ENCODE measurements at places on chromosomes 13 and 19.
A peak's percentile ranks its signal among the peaks of the same experiment; 100 is the strongest.

GRCh38 chr13:29743201-29743786, 107.1 kb downstream of the UBL3 start:
- no peak for DNase-seq

DNA sequence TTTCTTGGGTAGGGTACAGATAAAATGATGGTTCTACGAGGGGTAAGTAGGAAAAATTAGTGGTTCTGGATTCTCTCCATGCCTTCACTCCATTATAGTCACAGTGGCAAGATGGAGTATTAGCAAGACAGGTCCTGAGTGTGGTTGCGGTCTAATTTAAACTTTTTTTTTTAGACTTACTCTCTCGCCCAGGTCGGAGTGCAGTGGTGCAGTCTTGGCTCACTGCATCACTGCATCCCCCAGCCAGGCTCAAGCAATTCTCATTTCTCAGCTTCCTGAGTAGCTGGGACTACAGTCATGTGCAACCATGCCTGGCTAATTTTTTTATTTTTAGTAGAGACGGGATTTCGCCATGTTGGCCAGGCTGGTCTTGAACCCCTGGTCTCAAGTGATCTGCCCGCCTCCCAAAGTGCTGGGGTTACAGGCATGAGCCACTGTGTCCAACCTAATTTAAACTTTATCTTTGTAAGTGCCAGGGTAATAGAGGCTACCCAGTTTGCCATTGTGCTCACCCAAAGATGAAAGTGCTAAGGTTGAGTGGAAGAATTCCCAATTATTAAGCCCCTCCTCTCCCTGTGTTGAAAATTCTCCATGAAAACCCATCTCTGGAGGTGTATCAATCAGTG, 135.6 kb downstream of the TM9SF2 start:
- no peak for DNase-seq

GRCh38 chr13:90414691-90415596, 932.5 kb upstream of the MIR17HG start:
- DNase-seq, result no peak

DNA sequence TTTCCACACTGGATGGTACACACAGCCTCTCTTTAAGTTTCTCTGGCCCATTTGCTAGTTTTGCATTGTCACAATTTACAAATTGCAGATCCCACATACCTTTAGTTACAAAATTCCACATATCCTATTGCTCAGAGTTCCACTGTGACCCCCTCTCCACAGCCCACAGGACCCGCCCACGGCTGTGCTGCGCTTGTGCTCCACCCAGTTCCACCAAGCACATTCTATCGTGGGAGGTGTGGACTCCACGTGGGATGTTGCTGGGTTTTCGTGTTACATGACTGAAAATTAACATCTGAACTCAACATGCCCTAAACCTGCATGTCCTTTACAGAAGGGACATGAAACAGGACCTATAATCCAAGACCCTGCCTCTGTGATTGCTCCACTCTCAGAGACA, 423.0 kb downstream of the IRS2 start:
- no peak for DNase-seq

GRCh38 chr19:16309643-16310042, 15.0 kb upstream of the KLF2 start:
- DNase-seq, result no peak

DNA sequence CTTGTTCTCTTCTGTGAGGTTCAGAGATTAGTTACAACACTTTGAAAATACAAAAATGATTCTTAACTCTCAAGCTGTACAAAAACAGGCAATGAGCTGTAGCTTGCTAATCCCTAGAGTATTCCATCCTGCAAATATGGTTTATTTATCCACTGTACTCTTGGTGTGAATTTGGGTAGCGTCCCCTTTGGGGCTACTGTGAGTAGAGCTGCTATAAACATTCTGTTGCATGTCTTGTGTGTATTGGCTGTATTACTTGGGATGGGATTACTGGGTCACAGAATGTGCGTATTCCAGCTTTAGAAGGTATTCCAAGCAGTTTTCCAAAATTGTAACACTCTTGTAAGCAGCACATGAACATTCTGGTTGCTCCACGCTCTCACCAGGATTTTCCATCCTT, 33.5 kb downstream of the GPR12 start:
- no peak for DNase-seq

GRCh38 chr13:83151308-83151660, 731.0 kb downstream of the SLITRK1 start:
- no peak for DNase-seq

DNA sequence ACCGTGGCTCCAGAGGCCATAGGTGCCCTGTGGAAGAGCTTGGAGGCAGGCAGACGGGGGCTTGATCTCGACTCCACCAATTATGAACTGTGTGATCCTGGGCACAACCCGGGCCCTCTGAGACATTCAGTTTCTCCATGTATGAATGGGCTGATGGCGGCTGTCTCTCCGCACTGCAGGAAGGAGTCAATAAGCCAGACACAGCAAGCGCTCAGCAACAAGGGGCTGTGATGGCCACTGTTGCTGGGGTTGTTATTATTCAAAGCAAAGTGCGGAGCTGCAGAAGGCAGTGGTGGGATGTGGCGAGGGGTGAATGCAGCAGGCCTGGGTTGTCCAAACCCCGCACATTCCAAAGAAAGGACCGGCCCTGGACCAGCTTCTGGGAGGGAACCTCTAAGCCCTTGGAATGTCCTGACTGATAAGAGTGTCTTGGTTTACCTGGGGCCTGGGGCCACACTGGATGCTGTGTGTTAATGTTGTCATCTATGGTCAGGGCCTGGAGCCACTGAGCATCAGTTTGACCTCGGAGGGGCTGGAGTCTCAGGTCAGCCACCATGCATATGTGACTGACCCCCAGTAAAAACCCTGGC, 8.3 kb downstream of the TMEM143 start:
- DNase-seq, result no peak

DNA sequence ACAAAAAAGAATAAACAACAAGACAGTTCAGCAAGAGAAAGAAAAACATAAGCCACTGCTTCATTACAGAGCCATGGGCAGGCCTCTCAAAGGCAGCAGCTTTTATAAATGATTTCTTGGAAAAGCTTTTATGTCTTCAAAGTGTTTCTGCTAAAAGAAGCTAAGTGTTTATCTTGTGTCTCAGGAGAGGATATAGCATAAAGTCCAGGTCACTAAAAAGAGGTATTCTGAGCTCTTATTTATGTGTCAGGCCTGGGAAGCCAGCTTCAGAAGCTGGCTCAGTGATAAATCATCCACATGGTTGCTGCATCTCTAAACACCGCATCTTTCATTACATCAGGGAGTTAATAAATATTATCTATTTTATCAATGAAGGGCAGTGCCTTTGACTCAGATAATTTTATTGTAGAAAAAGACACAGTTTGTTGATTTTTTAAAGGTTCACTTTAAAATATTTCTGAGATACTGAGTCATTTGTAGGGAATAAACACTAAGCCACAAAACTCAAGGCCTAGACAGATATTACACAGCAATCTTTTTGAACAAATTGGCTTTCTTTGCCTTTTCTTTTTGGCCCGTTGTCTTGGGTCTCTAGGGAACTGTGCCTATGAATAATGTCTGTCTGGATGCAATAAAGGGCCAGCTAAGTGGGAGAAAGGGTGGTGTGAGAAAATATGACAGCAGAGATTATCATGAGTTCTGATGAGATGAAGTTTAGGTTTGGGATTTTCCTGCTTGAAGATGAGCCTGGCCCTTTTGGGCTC, 1086.6 kb downstream of the UQCRFS1 start:
- DNase-seq, result no peak

- no peak for DNase-seq
These were observed 55.2 kb downstream of the ZNF627 start for GRCh38 chr19:11652492-11652891.

DNA sequence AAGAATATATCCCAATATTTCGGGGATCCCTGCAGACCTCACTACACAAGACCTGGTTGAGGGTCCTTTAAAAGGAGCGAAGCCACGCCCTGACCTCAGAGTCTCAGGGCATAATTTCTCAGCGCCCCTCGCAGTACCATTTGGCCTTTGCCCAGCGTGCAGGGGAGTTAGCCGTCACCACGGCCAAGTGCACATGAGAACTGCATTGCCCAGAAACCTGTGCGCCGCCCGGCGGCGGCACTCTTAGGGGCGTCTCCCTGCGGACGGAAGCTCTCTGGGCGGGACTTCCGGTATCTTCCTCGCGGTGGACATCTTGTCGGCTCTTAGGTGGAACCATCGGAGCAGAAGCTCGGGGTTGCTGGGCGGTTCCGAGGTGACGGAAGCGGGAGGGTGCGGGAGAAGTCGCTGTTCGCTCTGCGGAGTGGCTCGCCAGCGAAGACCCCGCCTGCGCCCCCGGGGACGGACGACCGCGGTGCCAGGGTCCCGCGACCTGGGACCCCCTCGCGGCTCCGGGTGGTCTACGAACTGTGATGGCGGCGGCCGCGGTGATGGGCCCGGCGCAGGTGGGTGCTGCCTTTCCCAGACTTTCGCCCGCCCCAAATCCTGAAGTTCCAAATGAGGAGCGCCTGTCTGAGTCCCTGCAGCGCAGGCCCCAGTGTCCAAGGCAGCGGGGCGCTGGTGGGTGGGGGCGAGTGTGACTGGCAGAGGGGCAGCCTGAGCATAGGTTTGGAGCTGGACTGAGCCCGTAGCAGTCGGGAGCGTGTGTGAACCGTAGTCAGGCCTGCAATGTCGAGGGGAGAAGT, at the start of gene ZNF134:
Gene ZNF134 (plus strand): TSS at position 302 of the 803 bp plus-strand sequence. CDS start 5,227 bp downstream, outside the sequence.
- peak; percentile 93 for DNase-seq

- peak; percentile 65 for DNase-seq
These were observed 10.5 kb upstream of the TINCR start for GRCh38 chr19:5578097-5578846.

- DNase-seq, result no peak
These were observed 28.9 kb downstream of the TDRD12 start for GRCh38 chr19:32748497-32748896.

GRCh38 chr13:33017323-33017929, 1.2 kb downstream of the KL start:
- peak; percentile 16 for DNase-seq

- DNase-seq, result no peak
These were observed 106.6 kb downstream of the COL4A1 start for GRCh38 chr13:110200276-110200870.

DNA sequence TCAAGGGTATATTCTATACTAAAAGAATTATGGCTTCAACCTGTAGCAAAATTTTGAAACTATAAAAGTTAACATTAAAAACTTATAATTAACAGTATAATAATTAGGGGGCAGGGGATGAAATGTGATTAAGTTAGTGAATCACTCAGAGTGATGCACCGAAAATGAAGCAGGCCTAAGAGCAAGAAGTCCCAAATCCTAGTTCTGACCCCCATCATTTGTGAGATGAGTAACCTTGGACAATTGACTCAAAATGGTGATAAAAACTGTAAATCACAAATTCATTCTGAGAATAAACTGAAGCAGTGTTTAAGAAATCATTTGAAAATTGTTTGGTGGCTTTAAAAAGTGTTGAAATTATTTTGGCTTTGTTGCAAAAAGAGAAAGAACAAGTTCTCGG, 56.8 kb downstream of the KLF12 start:
- no peak for DNase-seq

GRCh38 chr13:51914137-51914493, 52.3 kb downstream of the CCDC70 start:
- no peak for DNase-seq

DNA sequence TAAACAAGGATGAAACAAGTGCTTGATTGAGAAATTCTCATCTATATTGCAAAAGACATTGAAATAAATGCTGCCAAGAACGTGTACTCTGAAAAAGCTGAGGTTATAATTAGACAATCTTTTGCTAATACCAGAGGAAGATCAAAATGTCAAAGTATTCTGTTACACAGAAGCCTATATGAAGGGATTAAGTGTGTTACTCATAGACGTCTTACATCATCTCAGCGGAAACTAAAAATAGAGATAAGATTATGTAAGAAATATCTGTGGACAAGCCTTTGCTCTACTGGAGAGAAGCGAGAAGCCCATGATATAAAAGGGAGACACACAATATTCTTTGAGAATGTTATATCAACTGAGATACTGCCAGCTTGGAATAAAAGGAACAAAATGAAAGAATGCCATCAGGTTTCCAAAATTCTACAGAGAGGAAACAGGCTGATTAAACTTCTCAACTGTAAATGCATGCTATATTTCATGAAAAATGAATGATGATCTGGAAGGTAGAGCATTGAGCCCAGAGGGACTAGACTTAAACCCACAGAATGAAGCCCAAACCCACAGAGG, 699.0 kb downstream of the GPC5 start:
- DNase-seq, result no peak

DNA sequence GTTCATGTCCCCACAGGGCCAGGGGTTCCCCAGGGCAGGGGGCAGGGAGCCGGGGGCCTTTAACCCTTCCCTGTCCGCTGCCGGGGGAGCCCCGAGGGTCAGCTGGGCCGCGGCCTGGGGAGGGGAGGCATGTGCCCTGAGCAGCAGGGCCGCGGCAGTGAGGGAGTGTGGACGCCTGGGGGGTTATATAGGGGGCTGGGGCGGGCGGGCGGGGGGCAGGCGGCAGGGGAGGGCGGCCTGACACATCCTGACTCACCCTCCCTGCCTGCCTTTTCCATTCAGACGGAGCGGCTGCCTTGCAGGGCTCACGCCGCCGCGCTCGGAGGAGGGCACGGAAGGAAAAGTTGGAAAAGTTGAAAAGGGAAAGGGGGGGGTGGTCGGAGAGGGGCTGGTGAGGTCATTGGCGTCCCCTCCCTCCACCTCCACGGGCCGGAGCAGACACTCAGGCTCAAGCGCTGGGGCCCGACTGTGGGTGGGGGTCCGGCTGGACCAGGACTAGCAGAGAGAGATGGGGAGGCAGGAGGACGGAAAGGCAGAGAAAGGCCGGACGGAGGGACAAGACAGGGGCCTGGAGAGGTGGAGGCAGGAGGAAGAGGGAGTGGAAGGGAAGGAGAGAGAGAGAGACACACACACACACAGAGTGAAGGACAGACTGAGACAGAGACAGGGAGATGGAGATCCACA, at the start of gene IL11:
Gene IL11 (minus strand): TSS at position 159 of the 684 bp plus-strand sequence. CDS start 153 bp downstream, at position 6.
- DNase-seq, result no peak

- DNase-seq, result no peak
These were observed 47.4 kb upstream of the PCDH9 start for GRCh38 chr13:67277581-67277980.

GRCh38 chr13:51730927-51731326, 73.0 kb downstream of the DHRS12 start:
- no peak for DNase-seq

DNA sequence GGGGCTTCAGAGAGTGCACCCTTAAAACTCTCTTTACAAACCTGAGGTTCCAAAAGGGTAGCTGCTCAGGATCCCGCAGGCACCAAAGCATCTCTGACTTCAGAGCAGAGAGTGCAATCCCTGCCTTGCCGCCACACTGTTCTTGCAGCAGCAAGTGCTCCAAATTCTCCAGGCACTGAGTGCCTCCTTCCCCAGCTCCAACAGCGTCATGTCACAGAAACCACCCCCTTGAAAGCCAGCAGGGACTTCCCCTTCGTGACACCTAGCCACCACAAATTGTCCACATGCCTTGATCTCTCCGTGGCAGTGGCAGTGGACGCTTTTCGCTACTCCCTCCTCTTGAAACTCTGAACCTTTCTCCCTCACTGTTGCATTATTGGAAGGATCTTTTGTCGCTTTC, 39.9 kb downstream of the MBNL2 start:
- DNase-seq, result no peak

- peak; percentile 31 for DNase-seq
These were observed 5.5 kb downstream of the ARRDC2 start for GRCh38 chr19:18013210-18014111.

Data from adrenal gland (tissue), 19 donors.